ENCODE measurements at places on chromosomes 1 and 21.
A peak's percentile ranks its signal among the peaks of the same experiment; 100 is the strongest.

DNA sequence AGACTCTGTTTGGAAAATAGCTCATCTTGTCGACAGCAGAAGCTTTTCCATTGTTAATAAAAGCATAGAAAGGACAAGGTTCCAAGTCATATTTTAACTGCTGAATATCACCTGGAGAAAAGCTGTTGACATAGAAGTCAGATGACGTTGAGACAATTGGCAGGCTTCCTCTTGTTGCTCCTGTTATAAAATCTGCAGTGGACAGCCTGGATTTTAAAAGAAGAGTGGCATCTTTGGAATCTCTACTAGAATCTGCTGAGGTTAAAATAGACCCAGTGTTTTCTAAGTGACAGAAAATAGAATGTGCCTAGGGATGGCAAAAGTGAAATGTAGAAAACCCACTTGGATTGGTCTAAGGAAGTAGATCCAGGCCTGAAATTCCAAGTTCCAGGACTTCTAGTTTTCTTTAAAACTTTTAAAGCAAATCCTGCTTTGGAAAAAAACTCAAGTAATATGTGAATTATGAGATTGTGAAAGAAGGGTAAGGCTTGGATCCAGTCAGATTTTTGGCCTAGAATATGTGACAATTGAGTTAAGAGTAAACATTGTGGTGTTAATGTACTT is 53.6 kb upstream of the NEXN start:
- DNase-seq: no peak

- DNase-seq: no peak
Observed at GRCh38 chr1:40341491-40342380, 24.6 kb upstream of the COL9A2 start.

GRCh38 chr1:19101244-19101643 is 108.8 kb downstream of the UBR4 start:
- no peak for DNase-seq

- no peak for DNase-seq
Observed at GRCh38 chr1:6585081-6585722, 5.4 kb downstream of the ZBTB48 start.

GRCh38 chr1:64861611-64862010 is 104.7 kb downstream of the JAK1 start:
- DNase-seq: no peak

DNA sequence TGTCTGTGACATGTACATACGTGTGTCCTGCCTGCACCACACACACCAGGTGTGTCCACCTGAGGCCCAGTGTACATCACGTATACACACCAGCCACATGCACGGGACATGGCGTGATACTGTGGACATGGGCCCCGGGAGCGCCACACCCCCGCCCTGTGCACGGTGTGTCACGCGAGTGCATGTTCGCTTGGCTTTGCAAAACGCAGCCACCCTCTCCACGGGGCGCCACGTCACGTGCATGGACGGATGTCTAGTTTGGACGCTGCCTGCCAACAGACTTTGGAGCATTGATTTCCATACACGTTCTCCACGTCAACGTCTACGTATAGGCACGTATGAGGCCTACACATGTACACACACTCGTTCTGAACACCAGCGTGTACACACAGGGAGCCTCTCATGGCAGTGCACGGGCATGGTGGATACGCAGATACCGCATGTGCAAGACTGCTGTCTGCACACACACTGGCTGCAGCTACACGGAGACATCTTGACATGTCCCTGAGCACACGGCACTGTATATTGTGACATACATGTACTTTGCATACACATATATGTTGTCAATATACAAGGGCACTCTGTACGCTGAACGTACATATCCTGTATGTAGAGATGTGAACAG is 2.7 kb downstream of the TMEM240 start:
- no peak for DNase-seq

DNA sequence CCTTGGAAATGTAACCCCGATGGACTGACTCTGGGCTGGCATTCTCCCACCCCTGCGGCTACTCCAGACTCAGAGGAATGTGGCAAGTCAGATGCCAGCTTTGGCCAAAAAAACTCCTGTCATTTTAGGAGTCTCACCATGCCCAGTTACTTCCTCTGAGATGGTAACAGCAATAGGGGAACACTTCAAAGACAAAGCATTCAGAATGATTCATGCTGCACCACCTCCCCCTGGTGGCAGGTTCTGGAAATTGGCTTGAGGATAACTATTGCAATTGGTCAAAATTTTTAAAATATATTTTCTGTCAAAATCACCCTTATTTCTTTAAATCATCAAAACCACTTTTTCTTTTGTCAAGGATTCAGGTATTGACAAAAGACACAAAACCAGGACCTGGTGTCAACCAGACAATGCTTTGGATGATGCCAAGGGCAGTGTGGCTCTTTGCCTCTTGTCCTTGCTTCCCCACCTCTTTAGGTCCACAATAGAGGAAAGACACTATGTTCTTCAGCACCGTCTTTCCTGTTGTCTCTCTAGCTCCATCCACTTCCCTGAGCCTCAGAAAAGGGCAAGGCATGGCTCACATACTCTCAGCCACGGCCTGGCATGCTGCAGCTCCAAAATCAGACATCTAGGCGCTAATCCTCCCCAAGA is 9.9 kb upstream of the CDCA8 start:
- peak; percentile 46 for DNase-seq

GRCh38 chr21:31898933-31899630 is 26.3 kb downstream of the HUNK start:
- peak; percentile 97 for DNase-seq

DNA sequence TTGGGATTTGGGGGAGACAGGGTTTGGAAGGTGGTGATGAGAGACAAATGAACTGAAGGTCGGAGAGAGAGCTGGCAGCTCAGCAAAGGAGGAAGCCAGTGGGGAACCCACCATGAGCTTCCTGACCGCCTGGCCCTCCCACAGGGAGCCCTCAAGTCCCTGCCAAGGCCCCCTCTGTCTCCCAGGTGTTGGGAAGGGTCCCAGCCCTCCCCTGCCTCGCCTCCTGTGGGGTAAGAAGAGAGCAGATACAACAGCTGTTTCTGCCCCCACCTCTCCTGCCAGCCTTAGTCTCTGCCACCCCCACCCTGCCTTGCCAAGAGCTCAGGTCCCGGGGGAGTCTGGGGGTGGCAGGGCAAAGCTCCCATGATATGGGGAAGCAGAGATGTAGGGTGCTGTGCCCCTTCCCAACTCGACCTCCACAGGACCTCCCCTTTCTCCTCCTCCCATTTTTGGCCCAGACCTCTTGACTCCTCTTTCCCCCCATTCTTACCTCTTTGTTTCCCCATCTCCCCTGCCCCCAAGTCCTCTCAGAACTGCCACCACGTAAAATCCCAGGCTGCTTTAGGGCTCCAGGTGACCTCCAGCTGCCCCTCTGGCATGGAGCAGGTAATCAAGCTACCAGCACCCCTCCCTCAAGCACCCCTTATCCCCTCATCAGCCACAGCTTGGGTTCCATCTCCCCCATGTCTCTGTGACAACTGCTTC is 556 bp downstream of the S100A1 start:
- DNase-seq: no peak

DNA sequence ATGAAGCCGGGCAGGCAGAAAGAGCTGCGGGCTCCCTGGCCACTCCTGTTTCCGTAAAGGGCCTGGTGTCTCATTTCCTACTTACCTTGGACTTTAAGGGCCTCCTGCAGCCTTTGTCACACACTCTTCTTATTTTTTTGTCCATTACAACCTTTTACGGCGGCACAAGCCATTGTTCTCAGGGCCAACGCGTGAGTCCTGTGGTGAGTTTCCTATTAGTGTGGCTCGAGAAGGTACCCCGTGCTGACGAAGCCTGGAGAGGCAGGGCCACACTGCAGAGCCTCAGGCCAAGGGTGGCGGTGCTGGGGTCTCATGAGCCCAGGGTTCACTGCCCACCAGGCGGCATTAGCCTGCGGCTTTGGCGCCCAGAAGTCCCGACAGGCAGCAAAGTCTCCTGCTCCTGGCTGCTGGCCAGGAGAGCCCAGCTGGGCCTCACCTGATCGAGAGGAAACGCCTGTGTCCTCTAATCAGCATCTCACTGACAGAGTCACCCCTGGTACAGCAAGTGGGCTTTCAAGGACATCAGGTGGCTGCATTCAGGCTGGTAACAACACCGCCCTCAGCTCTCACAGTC is 62.0 kb downstream of the SIK1 start:
- DNase-seq: peak; percentile 15

DNA sequence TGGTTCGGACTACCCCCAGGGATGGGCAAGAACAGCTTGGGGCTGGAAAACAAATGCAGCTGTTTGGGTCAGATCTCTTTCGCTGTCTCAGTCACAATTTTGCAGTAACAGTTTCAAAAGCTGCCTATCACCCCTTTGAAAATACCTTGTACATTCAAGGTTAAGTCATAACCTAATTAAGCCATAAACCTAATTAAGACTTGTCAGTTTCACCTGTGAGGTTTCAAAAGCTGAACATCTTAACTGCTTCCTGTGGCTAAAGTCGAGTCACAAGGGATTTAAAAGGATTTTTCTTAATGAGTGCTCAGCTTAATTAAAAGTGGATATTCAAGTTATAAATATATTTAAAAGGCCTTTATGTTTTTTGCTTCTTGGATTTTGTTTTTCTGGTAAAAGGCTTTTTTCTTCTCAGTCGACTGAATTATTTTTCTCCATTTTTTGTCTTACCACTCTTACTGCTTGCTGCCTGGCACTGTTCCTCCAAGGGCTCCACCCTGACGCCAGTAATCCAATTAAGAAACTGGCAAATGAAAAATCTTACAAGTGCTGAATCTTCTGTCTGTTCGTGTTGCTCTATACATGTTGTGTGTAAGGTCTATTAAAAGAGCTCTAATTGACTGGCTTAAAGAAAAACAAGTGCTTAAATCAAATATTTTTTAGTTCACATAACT is 31.3 kb downstream of the CBR1 start:
- DNase-seq: no peak

DNA sequence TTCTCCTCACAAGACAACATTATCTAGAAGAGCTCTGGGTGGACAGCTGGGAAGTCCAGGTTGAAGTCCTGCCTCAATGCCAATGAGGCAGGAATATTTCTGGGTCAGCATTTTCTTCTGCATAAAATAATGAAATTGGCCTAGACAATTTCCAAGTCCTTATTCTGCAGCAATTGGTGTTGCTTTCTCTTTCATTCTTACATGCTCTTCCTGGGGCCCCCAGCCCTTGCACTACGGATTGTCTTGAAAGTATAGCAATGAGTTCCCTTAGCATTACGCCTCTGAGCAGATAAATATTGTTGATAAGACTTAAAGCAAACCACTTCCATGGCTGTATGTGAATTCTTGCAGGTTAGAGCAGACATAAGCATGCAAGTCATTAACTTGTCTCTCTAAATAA is 188.5 kb downstream of the TGFBR3 start:
- DNase-seq: no peak

Data from SK-N-DZ (cell line).